ENCODE measurements at places on chromosomes 6 and 20.

DNA sequence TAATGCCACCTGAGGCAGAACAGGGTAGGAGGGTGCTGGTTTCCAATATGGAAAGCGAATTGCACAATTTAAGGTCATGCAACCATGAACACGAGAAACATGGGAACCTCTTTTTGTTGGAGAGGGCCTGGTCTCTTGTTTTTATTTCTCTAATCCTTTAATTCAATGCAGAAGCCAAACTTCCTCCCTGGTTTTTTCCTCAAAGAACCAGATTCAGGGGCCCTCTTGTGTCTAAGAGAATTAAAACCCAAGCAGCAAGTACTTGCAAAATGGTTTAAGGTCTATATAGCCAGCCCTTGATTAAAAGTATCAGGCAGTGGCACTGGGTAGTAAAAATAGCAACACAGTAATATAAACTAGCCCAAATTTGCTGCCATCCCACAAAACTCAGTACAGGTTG lies 19.5 kb downstream of the GSTA4 start:
- H3K27ac ChIP-seq = no peak overlapping the region
- H3K27me3 ChIP-seq = no peaks in the 10 kb centered on the region
- no peak for DNase-seq
- no peak overlapping the region for H3K4me3 ChIP-seq
- H3K4me1 ChIP-seq = peaks cover 37% of the 10 kb centered on the region
- H3K36me3 ChIP-seq = no peaks in the 10 kb centered on the region

DNA sequence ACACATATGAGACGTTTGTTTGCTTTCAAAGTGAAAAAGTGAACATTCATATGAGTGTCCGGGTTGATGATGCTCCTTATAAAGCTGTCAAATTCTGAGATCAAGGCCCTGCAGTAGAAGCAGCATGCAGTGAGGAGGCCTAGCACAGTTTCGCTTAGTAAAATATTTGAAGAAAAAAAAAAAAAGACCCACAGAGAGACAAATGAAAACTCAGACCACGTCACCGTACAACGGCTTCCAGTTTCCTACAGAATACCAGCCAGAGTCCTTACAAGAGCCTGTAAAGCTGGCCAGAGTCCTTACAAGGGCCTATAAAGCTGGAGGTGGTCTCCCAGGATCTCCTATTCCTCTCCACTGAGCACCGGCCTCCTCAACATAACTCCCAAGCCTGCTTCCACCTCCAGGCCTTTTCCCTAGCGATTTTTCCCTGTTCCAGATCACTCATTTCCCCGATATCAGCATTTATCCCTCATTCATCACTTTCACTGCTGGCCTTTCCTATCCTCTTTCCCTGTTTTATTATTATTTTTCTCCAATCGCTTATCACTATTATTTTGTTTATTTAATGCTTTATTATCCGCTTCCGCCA lies 1.5 kb upstream of the HMGN4 start:
- peak overlapping the region; percentile 97 for H3K27ac ChIP-seq
- H3K4me3 ChIP-seq = peak overlapping the region; percentile 98
- peaks cover 42% of the 10 kb centered on the region for H3K36me3 ChIP-seq
- no peak for DNase-seq
- H3K27me3 ChIP-seq = peaks cover 9% of the 10 kb centered on the region
- peaks cover 70% of the 10 kb centered on the region for H3K4me1 ChIP-seq

GRCh38 chr20:833121-833449 lies 430 bp upstream of the FAM110A start:
- peak overlapping the region; percentile 81 for H3K27ac ChIP-seq
- no peak for DNase-seq
- H3K27me3 ChIP-seq = no peaks in the 10 kb centered on the region
- H3K4me1 ChIP-seq = peaks cover 39% of the 10 kb centered on the region

- no peaks in the 10 kb centered on the region for H3K36me3 ChIP-seq
- no peaks in the 10 kb centered on the region for H3K27me3 ChIP-seq
- H3K27ac ChIP-seq = no peak overlapping the region
- no peak overlapping the region for H3K4me3 ChIP-seq
- peaks cover 25% of the 10 kb centered on the region for H3K4me1 ChIP-seq
Observed at GRCh38 chr20:23409800-23410199, 11.5 kb downstream of the NAPB start.

GRCh38 chr6:44390158-44390683 lies 2.7 kb downstream of the CDC5L start:
- H3K36me3 ChIP-seq = peaks cover 64% of the 10 kb centered on the region
- DNase-seq = no peak
- no peaks in the 10 kb centered on the region for H3K27me3 ChIP-seq
- H3K4me1 ChIP-seq = peaks cover 41% of the 10 kb centered on the region
- no peak overlapping the region for H3K4me3 ChIP-seq

DNA sequence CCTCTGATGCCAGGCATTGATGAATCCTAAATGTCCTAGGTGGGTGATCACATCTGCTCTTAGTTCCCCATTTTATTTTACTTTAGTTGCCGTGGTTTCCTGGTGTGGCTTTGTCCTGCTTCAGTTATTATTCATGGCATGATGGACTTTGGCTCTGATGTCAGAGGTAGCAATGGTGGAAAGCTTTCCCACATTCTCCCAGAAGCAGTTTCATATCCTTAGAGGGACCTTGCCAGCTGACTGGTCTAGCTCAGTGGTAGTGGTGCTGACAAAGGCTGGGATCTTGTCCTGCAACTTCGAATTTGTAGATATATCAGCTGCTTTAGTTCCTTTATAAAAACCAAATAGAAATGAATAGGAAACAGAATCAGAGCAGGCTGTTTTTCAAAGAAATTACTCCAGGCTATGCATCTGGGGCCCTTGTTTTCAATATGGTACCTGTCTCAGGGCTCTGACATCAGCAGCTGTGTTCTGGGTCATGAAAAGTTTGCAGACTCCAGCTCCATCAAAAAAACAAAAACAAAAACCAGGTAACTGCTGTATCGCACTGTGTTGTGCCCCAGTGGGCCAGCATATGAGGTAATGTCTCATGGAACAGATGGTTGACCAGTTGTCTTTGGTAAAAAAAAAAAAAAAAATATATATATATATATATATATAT lies 133.7 kb downstream of the PLCB4 start:
- no peak overlapping the region for H3K4me3 ChIP-seq
- no peak for DNase-seq
- no peaks in the 10 kb centered on the region for H3K4me1 ChIP-seq
- H3K27me3 ChIP-seq = no peaks in the 10 kb centered on the region
- H3K27ac ChIP-seq = no peak overlapping the region
- H3K36me3 ChIP-seq = no peaks in the 10 kb centered on the region

Data from activated B cell treated with CpG ODN at 0.5 μM for 24 hours (primary cell).